ENCODE measurements at places on chromosomes 1 and 21.
A peak's percentile ranks its signal among the peaks of the same experiment; 100 is the strongest.

GRCh38 chr1:50419907-50420677 lies 3.2 kb downstream of the DMRTA2 start:
- DNase-seq: no peak

DNA sequence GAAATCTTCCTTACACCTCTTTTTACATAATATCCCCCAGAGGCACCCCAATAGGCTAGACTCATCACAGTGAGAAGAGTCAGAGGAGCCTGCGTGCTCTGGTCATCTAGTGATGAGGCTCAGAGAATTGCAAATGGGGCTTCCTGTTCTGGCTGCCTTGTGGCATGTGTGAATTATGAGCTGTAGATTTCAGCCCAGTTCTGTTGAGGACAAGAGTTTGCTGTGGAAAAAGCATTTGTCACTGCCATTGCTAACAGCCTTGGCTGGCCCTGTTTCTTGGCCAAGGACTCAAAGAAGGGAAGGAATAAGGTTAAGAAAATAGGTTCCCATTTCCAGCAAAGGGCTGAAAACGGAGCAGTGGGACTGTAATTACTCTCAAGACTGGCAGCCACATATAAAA lies 30.7 kb downstream of the MRAP start:
- DNase-seq: no peak

- DNase-seq: peak; percentile 19
These were observed 143.4 kb upstream of the ERRFI1 start for GRCh38 chr1:8169364-8170058.

- DNase-seq: no peak
These were observed 80.3 kb downstream of the NFIA start for GRCh38 chr1:61162520-61163258.

DNA sequence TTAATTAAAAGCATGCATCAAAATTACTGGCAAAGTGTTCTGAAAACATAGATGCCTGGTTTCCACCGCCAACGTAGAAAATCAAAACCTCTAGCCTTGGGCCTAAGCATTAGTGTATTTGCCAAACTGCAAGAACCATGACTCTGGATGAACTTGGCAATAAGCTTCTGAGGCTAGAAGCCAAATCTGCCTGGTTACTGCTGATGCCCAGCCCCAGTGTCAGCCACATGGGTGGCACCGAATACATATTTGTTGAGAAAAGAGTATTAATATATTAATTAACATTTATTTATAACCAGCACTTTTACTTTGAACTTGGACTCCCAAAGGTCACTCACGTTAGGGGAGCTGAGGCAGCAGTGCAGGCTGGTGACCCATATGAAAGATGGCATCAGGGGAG lies 140.6 kb upstream of the HMGB4 start:
- DNase-seq: no peak

DNA sequence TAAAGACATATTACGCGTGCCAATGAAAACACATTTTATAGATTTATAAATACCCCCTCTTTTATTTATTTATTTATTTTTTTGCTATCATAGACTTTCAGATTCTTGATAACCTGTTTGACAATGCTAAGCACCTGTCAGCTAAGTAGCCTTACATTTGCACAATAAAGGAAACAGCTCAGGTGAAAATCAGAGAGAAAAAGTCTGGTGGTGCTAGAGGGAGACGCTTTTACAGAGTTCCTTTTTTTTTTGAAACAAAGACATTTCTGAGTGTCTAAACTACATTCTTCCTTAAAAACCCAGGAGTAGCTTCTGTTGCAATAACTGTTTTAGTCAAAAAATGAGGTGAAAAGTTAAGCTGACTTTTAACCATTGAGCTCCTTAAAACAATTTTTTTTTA lies 1611.6 kb downstream of the NCAM2 start:
- DNase-seq: no peak

DNA sequence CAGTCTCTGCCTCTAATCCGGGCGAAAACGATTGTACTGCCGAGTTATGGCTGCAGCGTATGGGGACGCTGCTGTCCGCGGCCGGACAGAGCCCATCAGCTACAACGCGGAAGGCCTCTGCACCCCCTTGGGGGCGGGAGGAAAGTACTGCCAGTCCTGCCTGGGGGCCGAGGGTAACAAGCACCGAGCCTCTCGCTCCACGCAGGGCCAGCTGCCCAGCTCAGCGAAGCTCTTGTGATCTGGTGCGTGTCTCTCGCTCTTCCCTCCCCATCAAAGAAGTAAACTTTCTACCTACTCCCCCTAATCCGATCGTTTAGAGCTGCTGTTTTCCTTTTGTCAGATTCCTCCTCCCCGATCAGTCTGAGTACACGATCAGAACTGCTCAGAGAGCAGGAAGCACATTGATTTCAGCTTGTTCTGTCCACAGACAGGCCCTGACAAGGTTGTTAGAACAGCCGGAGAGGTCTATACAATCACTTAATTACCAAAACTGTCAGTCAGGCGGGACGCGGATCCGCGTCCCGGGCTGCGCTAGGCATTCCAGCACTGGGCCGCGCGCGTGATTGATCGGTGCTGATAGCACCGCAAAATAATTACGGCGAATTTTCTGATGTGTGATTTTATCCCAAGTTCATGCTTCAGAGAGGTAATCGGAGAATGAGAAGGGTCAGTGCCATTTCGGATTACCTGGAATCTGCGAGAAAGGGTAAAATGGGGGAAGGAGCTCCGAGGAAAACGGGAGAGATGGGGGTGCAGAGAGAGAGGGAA lies 8.7 kb upstream of the BARHL2 start:
- DNase-seq: no peak

DNA sequence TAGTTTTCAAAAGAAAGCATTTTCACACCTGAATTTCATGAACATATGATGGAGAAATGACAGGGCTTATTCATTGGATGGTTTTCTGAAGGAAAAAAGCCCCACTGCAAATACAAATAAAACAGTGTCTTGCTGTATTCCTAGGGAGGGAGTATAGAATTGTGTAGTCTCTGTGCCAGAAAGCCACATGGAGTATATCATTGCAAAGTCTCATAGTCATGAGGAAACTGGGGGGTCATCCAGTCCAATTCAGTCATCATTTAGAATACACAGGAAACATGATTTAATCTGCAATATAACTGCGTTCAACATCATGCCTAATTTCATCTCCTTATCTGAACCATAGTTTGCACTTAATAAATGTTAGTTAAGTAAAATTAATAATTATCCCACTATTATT lies 222.3 kb downstream of the NTNG1 start:
- no peak for DNase-seq

DNA sequence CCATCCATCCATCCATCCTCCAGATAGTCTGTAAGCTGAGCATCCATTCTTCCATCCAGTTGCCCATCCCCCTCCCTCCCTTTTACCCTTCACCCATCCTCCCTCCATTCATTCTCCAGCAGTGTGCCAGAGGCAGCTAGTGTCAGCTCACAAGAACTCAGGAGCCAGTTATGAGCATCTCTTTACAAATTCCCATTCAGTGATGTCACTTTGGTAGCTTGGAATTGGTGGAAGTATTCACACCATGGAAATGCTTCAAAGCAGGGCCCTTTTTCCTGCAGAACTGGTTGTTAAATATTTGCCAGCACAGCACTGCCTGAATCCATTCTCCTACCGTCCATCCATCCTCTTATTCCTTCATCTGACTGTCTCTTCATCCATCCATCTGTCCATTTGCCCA lies 72.5 kb downstream of the ARHGEF10L start:
- DNase-seq: no peak

- no peak for DNase-seq
These were observed 12.1 kb upstream of the GBP6 start for GRCh38 chr1:89351597-89352311.

DNA sequence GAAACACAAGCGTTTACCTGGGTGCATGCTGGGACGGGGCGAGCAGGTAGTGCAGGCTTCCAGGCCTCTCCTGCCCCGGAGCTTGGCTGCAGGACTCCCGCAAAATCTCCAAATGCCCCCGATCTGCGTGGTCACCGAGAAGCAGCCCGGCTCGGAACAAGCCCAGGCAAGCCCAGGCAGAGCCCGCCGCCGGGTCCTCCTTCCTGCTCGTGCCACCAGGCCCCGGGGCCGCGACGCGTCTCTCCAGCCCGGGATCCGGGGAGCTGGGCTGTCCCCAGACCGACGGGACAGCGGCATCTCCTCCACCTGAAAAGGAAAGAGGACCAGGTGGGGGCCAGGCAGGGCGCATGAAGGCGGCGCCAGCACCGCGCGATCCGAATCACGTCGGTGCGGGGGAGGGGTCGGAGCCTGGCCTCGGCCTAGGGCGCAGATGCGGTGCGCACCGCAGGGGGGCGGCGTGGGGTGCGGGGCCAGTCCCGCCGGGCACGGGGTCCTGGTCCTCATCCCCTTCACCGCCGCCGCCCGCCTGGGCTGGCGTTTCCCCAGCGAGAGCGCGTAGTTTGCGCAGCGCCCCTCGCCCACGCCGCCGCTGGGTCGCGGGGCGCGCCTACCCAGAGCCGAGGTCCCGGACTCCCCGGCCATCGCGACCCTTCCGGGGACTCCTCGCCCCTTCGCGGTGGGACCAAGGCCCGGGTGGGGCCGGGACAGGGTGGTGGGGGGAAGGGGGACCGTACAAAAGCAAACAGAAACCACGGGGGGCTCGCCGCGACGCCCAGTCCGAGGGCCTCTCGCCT lies 52.4 kb upstream of the H6PD start:
- DNase-seq: no peak

Measured in esophagus squamous epithelium (tissue), 5 donors.